Esophagus squamous epithelium (tissue), 5 donors: ENCODE measurements at places on chromosomes 11 and 22.

DNA sequence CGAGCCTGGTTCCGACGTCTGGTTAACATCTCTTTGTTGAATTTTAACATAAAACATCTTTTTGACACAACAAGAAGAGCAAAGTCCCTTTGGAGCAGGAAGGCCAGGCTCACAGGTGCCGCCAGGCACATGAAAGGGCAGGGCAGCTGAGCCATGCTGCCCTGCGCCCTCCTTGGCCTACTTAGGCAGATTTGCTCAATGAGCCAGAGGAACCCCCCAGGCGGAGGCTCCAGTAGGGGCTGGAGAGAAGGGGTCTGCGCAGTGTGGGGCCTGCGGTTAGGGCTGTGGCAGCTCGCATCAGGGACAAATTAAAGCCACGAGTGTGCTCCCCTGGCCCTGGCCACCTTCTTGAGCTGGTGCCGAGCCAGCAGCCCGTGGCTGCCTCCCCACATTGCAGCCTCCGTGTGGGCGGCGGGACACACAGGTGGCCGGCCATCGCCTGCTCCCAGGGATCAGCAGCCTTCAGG is 9.9 kb upstream of the SLC22A12 start:
- DNase-seq: no peak

DNA sequence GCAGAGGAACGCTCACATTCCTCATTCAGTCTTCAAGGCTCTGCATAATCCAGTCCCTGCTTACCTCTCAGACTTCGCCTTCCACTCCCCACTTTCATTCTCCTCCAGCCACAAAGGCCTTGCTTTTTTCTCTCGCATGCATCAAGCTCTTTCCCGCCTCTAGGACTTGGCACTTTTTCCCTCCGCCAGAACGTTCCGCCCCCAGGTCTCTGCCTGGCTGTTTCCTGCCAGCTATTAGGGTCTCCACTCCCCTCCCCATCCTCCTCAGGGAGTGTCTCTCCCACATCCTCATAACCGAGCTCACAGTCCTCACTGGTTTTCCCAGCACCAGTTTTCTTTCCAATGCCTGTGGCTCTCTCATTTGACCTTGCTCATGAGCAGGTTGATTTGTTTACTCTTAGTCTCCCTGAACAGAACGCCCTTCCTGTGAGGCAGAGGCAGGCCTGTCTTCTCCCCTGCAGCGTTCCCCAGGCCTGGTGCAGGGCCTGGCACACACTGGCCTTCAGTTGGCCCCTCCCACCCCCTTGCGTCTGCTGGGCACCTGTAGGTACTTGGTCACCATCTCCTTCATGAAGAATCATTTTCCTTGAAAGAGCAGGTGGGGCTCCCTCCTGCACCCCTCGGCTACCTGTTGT is 75.2 kb downstream of the RTL6 start:
- DNase-seq: no peak

GRCh38 chr11:87417951-87418350 is 380.2 kb downstream of the TMEM135 start:
- DNase-seq: no peak

DNA sequence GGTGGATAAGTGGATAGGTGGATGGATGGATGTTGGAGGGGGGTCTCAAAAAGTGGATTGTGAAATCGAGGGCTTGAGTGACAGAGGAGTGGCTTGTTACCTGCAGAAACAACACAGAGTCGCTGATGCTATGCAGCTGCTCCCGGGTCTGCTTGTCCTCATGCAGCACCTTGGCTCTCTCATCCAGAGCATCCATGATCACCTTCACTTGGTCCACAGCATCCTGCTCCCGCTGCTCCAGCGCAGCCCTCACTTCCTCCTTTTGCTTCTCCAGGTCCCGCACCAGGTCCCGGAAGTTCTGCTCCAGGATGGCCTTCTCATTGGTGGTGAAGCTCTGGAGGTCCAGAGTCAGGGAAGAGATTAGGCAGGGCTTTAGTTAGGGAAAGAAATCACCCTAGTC is 10.7 kb downstream of the TRIM29 start:
- no peak for DNase-seq

- DNase-seq: no peak
Measured at GRCh38 chr22:47012589-47013370, 250.3 kb downstream of the TBC1D22A start.

- no peak for DNase-seq
Measured at GRCh38 chr22:19942157-19943081, 801 bp upstream of the TXNRD2 start.

DNA sequence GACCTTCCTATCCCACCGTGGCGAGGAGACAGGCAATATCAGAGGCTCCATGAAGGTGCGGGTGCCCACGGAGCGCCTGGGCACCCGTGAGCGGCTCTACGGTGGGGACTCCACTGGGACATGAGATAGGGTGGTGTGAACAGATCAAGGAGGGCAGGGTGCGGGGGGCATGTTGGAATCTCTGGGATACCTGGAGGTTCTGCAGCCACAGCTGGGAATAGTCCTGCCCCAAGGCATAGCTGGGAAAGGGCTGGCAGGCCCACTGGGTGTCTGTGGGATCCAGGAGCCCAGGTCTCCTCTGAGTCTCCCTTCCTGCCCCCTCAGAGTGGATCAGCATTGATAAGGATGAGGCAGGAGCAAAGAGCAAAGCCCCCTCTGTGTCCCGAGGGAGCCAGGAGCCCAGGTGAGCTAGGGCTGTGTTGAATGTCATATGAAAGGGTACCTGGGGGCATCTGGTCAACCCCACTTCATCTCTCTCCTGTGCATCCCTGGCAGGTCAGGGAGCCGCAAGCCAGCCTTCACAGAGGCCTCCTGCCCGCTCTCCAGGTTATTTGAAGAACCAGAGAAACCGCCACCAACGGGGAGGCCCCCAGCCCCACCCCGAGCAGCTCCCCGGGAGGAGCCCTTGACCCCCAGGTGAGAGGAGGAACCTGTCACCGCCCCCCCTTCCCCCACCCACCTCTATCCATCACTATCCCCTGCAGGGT is 8.5 kb downstream of the PHOX2A start:
- no peak for DNase-seq

GRCh38 chr22:43304831-43305590 is 38.2 kb downstream of the SCUBE1 start:
- DNase-seq: no peak

- DNase-seq: no peak
Measured at GRCh38 chr11:70073871-70074371, 4.2 kb upstream of the ANO1 start.

GRCh38 chr11:65439331-65440181 is 17.0 kb downstream of the NEAT1 start:
- no peak for DNase-seq

DNA sequence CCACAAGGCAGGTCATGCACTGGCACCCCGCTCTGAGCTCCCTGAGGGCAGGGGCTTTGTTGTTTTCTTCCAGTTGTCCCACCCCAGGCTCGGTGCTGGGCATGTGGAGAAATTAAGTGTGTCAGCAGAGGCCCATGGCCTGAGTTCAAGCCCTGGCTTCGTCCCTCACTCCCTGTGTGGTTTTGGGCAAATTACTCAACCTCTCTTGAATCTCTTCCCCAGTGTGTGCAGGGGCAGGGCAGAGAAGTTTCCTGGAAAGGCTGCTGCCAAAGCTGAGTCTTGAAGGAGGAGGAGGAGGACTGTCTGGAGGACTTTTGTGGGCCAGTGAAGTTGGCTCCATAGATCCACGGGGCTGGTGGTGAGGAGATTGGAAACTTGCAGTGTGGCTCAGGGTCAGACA is 138.1 kb upstream of the E2F8 start:
- no peak for DNase-seq

DNA sequence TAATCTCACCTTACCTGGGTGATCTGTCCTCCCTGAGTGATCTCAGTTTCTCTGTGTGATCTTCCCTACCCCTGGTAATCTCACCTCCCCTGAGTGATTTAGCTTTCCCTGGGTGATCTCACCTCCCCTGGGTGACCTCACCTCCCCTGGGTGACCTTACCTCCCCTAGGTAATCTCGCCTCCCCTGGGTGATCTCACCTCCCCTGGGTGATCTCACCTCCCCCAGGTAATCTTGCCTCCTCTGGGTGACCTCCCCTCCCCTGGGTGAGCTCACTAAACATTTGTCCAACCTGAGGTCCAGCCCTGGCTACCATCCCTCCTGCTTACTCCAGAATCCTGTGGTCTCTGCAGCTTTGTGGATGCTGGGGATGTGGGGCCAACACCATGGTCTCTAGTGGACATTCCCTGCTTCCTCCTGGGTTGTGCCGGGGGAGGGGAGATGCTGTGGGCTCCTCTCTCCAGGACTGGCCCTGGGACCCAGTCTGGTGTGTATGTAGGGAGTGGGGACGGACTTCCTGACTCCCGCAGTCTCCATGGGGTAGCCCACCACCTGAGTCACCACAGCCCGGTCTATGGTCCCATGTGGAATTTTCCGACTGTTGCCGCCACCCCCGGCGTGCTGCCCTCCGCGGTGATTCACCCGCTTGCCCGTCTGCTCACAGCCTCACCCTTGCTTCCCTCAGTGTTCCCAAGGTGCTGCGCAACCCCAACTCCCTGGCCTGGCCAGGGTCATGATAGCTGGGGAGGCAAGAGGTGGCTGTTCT is 9.9 kb downstream of the LSP1 start:
- DNase-seq: no peak

DNA sequence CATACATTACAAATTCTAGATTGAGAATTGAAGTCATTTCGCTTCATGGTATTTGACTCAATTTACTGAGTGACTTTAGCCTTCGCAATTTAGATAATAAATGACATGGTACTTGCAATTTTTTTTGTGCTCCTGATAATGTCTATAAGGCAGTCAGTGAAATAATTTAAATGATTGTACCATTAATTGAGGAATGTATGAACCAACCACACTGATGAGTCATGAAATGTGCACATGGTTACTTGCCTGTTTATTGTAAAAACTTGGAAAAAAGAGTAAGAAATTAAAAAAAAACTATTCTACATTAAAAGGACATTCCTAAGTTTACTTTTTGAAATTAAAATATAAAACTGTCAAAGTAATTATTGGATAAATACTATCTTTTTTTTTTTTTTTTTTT is 43.3 kb downstream of the DNAJC24 start:
- DNase-seq: no peak

DNA sequence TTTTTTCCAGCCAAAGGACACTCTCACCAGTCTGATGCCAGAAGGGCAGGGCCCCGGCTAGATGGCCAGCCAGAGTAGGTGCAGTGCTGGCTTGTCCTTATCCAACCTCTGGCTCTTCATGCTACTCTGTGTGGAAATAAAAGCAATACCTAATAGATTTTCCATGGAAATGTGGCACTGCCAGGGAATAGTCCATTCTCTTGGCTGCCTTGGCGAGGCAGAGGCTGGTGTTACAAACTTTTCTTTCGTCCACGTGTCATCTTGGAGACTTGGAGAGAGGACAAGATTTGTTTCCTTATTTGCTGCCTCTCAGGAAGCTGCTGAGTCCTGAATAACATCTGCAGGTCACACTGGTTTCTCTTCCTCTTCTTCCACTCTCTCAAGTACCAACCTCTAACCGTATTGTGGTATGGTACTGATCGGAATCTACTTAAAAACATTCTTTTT is 17.2 kb upstream of the C1QTNF4 start:
- DNase-seq: no peak

DNA sequence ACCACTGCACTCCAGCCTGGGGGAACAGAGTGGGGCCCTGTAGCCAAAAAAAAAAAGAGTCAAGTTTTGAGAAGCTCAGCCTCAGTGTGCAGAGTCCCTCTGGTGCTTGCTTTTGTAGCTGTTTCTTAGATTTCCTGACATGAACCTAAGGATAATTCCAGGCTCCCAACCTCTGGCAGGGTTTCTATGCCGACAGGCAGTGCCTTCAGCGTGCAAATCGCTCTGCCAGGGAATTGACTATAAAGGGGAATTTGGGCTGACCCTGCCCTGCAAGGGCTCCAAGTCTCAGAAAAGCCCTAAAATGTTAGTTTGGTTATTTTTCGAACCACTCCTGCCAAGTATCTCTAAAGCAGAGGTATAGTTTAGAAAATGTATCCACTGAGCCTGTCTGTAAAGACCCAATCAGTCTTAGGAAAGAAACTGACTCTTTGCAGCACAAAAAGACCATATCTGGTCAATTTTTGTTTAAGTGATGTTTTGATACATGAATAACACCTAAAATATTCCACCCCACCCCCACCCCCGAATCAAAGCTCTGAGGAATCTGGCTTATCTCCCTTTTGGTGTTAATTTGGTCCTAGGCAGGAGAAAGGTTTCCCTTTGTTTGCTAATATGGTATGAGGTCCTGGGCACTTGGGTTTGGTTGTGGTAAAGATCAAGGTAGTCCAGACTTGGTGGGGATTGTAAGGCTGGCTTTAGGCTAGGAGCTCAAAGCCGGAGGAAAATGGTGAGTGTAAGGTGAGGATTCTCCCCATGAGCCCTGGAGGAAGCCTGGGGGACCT is 49.7 kb downstream of the ANO1 start:
- no peak for DNase-seq

- no peak for DNase-seq
Measured at GRCh38 chr11:3837793-3838192, 3.0 kb downstream of the RHOG start.

DNA sequence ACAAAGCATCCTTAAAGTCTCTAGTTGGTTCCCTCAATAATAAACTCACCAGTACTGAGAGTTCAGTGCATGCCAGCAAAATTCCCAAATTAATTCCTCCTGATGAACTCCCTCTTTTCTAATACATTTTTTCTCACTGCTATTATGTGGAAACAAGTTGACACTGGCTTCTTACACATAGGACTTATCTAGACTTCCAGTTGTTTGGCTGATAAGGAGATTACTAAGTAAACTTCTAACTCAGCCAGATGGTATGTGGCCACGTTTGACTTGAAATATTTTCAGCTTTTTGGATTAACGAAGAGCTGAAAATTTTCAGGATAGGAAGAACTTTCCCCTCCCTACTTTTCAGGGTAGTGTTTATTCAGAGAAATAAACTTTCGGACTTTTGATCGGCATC is 1154.2 kb upstream of the TENM4 start:
- DNase-seq: no peak

- DNase-seq: no peak
Measured at GRCh38 chr11:17388609-17389210, at the start of gene KCNJ11. TSS of gene KCNJ11 (minus strand) at chr11:17388659. CDS start at chr11:17388091, 568 bp downstream.

- no peak for DNase-seq
Measured at GRCh38 chr22:30611197-30611596, 4.2 kb downstream of the TCN2 start.

GRCh38 chr11:61138935-61139334 is 22.3 kb downstream of the VPS37C start:
- DNase-seq: no peak

DNA sequence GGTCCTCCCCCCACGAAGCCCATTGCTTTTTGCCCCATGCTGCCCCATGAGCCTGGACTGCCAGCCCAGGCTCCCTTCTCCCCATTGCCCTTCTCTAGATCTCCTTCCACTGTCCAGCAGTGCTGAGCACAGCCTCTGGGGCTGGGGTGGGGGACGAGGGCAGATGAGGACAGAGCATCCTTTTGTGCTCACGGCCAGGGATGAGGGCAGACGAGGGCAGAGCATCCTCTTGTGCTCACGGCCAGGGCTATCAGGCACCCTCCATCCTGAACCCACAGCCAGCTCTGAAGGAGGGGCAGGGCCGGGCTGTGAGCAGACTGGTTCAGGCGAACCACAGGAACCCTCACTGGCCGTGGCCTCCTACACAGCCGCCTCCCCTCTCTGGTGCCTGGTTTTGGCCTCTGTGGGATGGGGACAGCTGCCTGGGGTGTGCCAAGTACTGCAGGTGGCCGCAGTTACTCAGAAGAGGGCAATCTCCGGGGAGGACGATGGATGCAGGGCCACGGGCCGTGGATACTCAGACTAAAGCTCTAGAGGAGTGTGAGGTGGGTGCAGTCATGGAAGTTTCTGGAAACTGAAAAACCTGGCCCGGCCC is 1258.8 kb downstream of the BRD1 start:
- no peak for DNase-seq
